ENCODE measurements at places on chromosomes 3 and 15.

DNA sequence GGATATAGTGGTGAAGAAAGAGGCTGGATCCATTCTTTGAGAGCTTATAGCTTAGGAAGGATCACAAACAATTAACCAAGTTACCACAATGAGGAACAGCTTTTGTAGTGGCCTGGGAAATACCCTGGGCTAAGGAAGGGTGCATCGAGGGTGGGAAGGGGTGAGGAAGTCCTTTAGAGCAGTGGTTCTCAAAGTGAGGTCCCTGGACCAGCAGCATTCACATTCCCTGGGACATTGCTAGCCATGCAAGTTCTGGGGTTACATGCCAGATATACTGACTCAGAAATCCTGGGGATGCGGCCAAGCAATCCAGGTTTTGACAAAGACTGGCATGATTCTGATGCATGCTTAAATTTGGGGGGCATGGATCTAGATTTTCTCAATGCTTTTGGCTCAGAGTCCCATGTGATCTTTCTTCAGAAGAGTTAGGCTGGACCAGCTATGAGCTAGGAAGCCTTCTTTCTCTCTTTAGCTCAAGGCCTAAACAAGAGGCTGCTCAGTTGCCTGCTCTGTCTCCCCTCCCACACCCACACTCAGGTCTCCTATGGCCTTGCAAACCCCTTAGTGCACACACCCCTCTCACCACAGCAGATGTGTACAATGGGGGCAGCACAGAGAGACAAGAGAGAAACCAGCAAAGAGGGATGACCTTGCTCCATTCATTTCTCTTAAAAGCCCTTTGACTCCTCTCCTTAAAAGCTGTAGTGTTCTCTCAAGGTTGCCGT, 1.8 kb upstream of the CCR1 start:
- DNase-seq, result no peak

- DNase-seq, result no peak
Measured at GRCh38 chr15:73950479-73950830, 24.2 kb downstream of the LOXL1 start.

GRCh38 chr15:34986326-34986725, 1.8 kb downstream of the ZNF770 start:
- DNase-seq, result no peak

GRCh38 chr3:87009271-87009670, 18.3 kb upstream of the VGLL3 start:
- DNase-seq, result no peak

GRCh38 chr3:156586905-156587759, 32.2 kb upstream of the SSR3 start:
- DNase-seq, result no peak

GRCh38 chr15:94004697-94005096, 226.7 kb upstream of the MCTP2 start:
- no peak for DNase-seq

GRCh38 chr3:31184261-31185061, 290.0 kb upstream of the GADL1 start:
- no peak for DNase-seq

- DNase-seq, result no peak
Measured at GRCh38 chr15:33159726-33160453, 34.6 kb downstream of the FMN1 start.

- DNase-seq, result no peak
Measured at GRCh38 chr15:30073915-30074314, 8.8 kb upstream of the GOLGA8J start.

GRCh38 chr3:99324636-99325203, 313.7 kb upstream of the COL8A1 start:
- DNase-seq, result no peak
